ENCODE measurements at places on chromosomes 1 and 21.

DNA sequence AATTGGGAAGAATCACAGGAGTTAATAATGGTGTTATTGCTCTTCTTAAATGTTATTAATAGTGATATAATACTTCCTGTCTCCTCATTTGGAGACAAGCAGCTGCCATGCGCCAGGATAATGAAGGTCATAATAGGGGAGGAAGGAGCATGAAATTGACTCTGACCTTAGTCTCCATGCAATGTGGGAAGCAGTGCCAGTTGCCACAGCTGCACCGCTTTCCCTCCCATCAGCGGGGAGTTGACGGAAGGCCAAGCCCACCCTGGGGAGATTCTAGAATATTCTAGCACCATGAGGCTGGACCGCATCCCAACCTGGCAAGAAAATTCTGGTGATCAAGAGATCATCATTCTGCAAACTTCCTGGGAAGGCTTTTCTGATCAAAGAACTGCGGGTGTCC is 11.0 kb upstream of the OLIG1 start:
- DNase-seq: no peak

GRCh38 chr1:101959456-101959855 is 37.3 kb downstream of the OLFM3 start:
- DNase-seq: no peak

GRCh38 chr1:106080608-106081325 is 975.7 kb upstream of the PRMT6 start:
- no peak for DNase-seq

- peak; percentile 98 for DNase-seq
Observed at GRCh38 chr1:85328713-85329397, 52.4 kb upstream of the BCL10 start.

GRCh38 chr1:20584890-20585289 is 4.0 kb upstream of the CDA start:
- peak; percentile 30 for DNase-seq

All from choroid plexus epithelial cell (primary cell).